ENCODE measurements at places on chromosomes 5 and 9.

GRCh38 chr5:13382232-13382631, 562.3 kb downstream of the DNAH5 start:
- no peak for DNase-seq

GRCh38 chr9:72465593-72465984, 55.8 kb upstream of the TMC1 start:
- DNase-seq: no peak

DNA sequence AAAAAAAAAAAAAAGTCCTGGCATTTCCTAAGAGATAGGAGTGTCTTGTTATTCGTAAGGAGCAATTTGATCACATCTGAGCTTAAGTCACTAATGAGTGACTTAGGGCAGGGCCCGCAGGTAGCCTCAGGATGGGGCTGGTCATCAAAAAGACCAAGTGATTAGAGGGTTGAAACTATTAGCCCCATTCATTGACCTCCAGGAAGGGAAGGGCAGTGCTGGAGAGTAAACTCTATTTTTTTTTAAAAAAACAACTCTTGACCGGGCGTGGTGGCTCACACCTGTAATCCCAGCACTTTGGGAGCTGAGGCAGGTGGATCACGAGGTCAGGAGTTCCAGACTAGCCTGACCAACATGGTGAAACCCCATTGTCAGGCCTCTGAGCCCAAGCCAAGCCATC, 46.2 kb upstream of the IQGAP2 start:
- no peak for DNase-seq

GRCh38 chr5:87867281-87867680, 401.4 kb downstream of the TMEM161B start:
- no peak for DNase-seq

Measured in activated CD4-positive, CD25-positive, alpha-beta regulatory T cell treated with anti-CD3 and anti-CD28 coated beads, Interleukin-2, amount 50 U/mL, for 72 hours (primary cell).